Urinary bladder (tissue), 4 donors: ENCODE measurements at places on chromosomes 4 and X. TPM values are rescaled to one million over a fixed set of nuclear protein-coding genes. Genes with fewer than 3 reads are reported as not detected.

GUCY1A1 gene
- 104 TPM for total RNA-seq

GAGE12F gene
- total RNA-seq: not detected

TMPRSS11B gene
- not detected for total RNA-seq

COX7B2 gene
- not detected for total RNA-seq

GRIA2 gene
- 16.4 TPM for total RNA-seq

EXOC1L gene
- total RNA-seq: not detected
